Activated CD8-positive, alpha-beta memory T cell treated with anti-CD3 and anti-CD28 coated beads for 1 hour (primary cell): ENCODE measurements at places on chromosomes 16 and 17.

DNA sequence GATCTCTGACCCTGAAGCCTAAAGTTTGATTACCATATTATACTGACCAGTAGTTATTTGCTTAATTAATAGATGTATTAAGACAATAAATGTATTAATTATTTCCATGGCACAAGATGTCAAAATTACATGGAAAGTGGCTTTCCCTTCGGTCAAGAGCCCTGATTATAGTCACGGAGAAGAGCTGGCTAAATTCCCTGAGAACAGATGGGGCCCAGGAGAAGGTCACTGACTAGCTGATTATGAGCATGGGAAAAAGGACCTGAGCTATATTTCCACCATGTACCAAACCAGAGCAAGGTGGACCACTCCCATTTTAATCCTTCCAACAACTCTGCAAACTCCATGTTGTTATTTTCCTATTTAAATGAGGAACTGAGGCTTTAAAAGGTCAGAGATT is 12.9 kb upstream of the MYO18A start:
- no peak for DNase-seq

- no peak for DNase-seq
Observed at GRCh38 chr16:13507530-13507929, 412.4 kb upstream of the ERCC4 start.

GRCh38 chr17:79803997-79804855 is 7.3 kb upstream of the CBX8 start:
- no peak for DNase-seq

DNA sequence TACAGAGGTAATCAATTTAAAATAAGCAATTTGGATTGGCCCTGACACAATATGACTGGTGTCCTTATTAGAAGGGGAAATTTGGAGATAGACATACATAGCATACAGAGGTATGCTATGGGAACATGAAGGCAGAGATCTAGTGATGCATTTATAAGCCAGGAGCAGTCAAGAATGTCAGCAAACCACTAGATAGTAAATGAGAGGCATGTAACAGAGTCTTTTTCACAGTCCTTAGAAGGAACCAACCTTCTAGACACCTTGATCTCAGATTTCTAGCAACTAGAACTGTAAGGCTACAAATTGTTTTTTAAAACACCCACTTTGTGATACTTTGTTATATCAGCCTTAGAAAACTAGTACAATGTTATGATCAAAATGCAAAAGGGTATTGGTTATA is 54.3 kb upstream of the CA10 start:
- no peak for DNase-seq

DNA sequence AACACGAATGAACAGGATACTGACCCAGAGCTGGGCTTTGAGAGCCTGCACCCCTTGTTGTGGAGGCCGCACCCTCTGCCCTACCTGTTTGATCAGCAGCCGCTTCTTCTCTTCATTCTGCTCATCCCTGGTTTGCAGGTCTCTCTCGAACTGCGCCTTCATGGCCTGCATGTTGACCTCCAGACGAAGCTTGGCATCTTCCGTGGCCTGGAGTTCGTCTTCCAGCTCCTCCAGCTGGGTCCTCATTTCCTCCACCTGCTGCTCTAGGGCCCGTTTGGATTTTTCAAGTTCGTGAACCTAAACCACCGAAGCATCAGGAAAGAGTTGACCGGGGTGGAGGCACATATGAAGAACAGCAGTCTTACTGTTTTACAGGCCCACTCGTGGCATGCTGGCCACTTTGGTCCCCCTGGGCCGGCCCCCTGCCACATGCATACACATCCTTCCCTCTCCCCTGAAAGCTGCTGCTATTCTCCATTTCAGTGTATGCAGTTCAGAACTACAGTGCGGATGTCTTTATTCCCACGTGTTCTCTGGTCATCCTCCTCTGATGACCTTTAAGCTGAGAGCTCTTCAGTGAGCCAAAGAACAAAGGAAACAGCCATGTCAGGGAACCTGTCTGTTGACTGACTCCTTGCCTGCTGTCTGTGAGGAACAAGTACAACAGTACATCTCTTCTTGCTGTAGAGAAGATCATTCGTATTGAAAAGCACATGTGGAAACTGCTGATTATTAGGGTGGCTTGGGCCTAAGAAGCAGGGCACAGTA is 54.8 kb downstream of the NDEL1 start:
- DNase-seq, result no peak
